Amniotic epithelial cell (primary cell): ENCODE measurements at places on chromosomes 1 and 21.
A peak's percentile ranks its signal among the peaks of the same experiment; 100 is the strongest.

- DNase-seq: no peak
Measured at GRCh38 chr1:18531503-18531845, 50.7 kb downstream of the KLHDC7A start.

- DNase-seq: peak; percentile 66
Measured at GRCh38 chr1:79781261-79781660, 774.7 kb upstream of the ADGRL4 start.

DNA sequence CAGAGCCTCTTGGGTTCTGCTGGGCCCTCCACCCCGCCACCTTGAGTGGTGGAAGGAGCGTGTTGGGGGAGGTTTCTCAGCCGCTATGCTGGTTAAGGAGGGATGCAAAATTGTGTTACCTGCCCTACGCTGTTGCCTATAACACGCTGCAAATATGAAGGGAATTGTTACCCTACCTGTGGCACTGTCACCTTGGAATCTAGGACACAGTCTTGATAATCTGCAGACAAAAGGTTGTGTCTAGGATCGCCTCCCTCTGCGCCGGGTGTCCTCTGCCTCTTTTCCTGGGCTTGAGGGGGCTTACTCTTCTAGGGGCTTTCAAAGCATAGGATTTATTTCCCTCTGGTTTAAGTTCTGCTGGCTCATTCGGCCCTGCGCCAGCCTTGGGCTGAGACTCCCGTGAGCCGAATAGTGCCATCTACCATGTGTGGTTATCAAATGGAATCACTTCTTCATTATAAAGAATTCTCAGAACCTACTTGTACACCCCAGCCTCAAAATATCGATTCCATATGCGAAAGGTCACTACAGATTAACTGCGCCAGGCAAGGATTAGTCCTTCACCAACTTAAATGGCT, 697 bp downstream of the SLC22A15 start:
- no peak for DNase-seq

DNA sequence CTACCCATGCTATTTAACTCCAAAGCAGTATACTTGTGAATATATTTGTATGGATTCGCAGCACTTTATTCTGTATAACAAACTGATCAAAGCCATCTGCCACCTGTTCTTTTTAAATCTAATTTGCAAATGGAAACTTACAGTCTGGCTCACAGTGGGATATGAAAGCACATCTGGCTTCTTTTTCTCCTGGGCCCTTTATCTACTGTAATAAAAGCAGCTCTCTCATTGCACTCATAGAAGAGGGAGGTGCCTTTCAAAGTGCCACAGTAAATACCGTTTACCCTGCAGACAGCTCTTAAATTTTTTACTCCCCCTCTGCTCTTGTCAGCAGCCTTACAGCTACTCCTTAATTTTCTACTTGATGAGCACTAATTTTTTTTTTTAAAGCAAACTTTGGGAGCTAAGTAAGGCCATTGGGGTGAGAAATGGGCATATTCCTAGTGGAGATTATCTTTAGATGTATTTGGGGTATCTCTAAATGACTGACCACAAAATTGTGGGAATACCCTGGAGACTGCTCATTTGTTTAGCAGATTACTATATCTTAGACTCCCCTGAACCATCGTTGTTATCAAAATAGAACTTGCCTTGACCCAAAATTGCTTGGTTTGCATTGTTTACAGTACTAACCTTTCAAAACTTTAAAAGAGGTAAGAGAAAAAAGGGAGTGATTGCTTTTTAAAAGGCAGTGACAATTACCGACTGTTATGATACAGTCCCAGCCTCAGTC, 110.1 kb downstream of the VPS13D start:
- DNase-seq: peak; percentile 58

GRCh38 chr1:207960346-207960745, 49.4 kb upstream of the CD34 start:
- DNase-seq: peak; percentile 8

DNA sequence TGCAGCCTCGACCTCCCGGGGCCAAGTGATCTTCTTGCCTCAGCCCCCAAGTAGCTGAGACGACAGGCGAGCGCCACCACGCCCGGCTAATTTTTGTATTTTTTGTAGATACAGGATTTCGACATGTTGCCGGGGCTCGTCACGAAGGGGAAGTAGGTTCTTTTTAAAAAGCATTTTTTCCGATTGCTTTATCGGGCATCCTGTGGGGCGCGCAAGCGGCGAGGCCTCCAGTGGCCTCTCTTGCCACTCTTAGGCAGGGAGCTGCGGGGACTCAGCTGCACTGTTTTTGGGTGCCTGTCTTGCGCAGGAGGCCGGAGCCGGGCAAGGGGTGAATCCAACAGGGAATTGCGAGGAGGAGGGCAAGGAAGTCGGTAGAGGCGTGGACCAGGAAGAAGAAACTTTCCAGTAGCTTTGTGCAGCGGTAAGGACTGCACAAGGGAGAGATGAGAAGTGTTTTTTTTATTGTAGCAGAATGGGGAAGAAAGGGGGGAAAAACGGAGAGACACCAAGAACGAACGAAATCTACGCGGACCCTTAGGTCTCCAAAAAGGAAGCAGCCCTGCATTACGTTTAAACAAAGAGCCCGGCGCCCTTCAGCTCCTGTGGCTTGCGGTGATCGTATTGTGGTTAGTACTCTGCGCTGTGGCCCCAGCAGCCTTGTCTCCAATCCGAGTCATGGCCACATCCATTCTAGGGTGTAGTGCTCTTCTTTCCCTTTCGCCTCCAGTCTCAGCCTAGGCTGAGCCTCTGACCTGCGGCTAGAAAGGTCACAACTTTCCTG, 164.8 kb downstream of the PPIAL4G start:
- peak; percentile 11 for DNase-seq

DNA sequence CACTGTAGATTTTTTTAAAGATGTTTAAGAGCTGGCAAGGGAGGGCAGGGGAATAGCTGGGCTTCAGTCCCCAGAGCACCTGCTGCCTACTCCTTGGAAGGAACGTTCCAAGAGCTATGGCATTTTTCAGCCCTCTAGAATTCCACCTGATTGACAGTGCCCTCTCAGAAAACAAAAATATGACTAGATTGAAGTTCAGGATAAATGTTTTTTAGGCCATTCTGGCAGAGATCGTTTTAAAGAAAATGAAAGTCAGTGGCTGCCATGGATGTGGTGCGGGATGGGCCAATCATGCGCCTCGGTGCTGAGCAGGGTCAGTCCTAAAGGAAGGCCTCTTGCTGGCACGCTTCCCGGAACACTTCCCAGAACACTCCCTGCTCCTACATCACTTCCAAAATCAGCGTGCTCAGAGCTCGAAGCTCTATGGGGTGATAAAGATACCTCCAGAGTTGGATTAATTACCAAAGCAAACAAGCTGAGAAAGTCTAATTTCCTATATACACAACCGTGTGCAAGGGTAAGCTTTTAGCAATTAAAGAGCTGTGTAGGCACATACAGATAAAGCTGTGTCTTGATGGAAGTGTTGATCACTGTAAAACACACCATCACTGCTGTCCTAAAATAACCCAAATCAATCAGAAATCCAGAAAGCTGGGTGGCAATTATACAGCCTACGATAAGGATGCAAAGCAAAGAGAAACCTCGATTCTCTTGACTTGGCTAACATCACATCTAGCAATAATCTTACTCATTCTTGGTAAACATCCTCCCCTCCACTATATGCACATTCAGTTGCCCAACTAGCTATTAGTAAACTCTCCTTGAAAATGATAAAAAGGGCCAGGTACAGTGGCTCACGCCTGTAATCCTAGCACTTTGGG, 34.6 kb downstream of the TGFBR3 start:
- DNase-seq: peak; percentile 87

GRCh38 chr1:8332806-8333205, 14.9 kb downstream of the SLC45A1 start:
- DNase-seq: no peak

- DNase-seq: peak; percentile 51
Measured at GRCh38 chr21:38729754-38730379, 75.9 kb upstream of the ETS2 start.

- no peak for DNase-seq
Measured at GRCh38 chr1:3439346-3440299, 14.8 kb upstream of the ARHGEF16 start.

DNA sequence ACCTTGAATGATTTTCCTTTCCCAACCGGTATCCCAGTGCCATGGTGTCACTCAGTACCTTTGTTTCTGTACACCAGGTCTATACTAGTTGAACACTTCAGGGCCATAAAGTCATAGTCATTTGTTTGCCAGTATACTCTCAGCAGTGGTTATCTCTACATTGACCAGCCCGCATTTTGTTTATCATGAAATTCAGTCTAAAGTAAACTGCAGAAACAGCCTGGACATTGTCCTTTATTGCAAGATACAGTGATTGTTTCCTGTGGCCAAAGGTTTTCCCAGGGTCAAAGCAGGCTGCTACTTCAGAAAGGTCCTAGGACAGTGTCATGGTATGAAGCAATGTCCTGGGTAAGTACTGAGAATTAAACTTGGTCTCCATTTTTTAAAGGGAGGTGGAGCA, 407.4 kb downstream of the RWDD3 start:
- no peak for DNase-seq

DNA sequence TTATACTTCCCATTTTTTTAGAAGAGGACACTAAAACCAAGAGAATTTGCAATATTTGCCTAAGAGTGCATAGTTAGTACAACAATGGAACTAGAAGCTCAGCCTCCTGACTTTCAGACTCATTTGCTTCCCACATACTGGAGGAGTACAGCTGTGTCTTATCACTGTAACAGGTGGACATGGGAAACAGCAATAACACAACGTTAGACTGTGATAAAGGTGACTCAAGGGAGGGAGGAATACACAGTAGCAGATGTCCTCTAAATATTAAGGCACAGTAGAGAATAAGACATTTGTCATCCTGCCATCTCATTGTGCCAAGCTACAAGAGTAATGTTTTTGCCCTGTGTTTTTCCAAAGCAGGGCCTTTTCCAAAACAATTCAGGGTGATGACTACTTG, 55.4 kb upstream of the JAK1 start:
- DNase-seq: no peak

GRCh38 chr1:244730153-244730933, 77.4 kb downstream of the DESI2 start:
- DNase-seq: peak; percentile 66

GRCh38 chr1:74340656-74341055, 105.5 kb downstream of the TNNI3K start:
- DNase-seq: no peak

DNA sequence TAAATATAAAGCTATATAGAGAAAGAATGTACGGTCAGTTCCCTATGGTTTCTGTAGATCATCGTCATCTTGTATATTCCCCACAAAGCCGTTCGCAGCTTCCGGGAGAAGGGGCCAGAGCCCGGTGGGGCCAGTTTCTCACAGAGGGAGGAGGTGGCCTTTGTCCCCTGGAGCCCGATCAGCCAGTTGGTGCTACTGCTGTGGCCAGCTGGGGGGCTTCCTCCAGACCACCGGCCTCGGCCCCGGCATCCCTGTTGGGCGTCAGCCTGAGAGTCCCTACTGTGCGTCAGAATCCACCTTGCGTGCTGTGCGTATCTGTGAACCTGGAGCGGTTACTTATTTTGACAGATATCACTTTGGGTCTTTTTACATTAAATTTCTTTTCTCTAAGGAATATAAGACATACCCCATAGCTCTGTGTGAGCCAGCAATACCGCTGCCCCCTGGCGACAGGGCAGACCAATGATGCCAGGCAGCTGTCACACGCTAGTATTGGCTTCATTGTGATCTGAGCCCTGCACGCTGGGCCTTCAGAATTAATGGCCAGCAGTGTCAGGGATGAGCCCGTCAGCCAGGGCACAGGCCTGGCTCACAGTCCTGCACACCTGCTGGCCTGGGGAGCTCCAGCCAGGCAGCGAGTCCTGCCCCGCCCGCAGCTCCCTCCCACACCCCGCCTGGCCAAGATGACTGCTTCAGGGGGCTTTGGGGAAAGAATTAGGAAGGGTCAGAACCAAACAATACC, 145.9 kb downstream of the PGBD5 start:
- DNase-seq: no peak

DNA sequence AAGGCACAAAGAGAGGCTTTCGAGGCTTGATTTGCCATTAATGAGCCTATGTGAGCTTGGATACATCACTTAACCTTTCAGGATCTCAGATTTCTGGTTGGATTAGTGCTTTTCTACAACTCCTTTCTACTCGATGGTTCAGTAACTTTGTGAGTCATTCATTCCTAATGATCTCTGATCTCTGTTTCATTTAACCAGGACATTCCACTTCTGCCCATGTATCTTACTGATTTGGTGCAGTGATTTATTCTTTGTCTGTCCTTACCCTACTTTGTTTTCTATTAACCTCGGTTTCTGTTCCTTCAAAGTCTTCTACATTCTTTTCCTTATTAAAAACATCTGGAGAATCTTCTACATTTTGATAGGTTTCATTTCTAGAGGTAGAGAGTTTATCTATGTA, 94.6 kb upstream of the ZBTB18 start:
- no peak for DNase-seq

DNA sequence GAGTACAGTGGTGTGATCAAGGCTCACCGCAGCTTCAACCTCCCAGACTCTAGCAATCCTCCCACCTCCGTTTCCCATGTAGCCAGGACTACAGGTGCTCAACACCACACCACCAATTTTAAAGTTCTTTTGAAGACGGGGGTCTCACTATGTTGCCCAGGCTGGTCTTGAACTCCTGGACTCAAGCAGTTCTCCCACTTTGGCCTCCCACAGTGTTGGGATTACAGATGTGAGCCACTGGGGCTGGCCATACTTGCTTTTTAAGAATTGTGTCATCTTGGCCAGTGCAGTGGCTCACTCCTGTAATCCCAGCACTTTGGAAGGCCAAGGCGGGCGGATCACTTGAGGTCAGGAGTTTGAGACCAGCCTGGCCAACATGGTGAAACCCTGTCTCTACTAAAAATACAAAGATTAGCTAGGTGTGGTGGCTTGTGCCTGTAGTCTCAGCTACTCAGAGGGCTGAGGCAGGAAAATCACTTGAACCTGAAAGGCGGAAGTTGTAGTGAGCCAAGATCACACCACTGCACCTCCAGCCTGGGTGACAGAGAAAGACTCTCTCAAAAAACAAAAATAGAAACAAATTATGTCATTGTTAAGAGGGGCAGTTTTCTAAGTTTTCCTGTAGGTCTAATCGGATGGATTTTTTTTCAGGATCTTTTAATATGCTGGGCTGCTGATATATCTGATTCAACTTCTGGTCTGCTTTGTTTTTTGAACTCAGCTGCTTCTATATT, 18.7 kb downstream of the AK4 start:
- DNase-seq: no peak

- no peak for DNase-seq
Measured at GRCh38 chr1:234405676-234406075, 32.4 kb downstream of the COA6 start.

DNA sequence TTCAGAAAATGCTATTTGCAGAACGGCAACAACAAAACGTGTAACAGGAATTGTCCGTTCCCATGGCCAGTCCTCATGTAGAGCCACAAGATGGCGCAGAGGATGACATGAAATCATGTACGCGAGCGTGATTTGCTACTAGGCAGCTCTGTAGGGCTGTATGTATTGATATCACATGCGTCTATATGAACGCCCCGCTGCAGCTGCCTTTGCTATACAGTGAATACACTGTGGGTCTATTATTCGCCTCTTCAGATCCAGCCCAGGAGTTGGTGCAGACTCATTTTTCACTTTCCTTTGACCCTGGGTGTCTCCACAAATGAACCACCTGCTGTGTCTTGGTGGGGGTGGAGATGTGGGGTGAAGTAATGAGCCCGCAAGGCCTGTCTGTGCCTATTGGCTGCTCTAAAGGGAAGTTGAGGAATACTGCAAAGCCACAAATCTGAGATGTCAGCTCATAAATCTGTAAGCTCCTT, 361.5 kb downstream of the KIF26B start:
- DNase-seq: no peak
